Skeletal muscle tissue (tissue), 5 donors: ENCODE measurements at places on chromosomes 11 and 22. TPM values are rescaled to one million over a fixed set of nuclear protein-coding genes. Genes with fewer than 3 reads are reported as not detected.

The PHETA2 gene
- 19.8 TPM for total RNA-seq

The RIMBP3C gene
- total RNA-seq: not detected

The PCNX3 gene
- total RNA-seq: 4.7 TPM

The TMA7B gene
- 0.52 TPM for total RNA-seq

The POU2AF1 gene
- total RNA-seq: not detected

The PIM3 gene
- 14.6 TPM for total RNA-seq
